ENCODE measurements at places on chromosomes 2 and 18. TPM values are rescaled to one million over a fixed set of nuclear protein-coding genes. Genes with fewer than 3 reads are reported as not detected.

- no peak overlapping the region for H3K4me3 ChIP-seq
- H3K27ac ChIP-seq = no peak overlapping the region
- peaks cover 22% of the 10 kb centered on the region for H3K27me3 ChIP-seq
- no peak for DNase-seq
These were observed 185.0 kb upstream of the SMIM21 start for GRCh38 chr18:75612456-75612855.

GRCh38 chr2:230537531-230537976, 121.6 kb downstream of the SP100 start:
- DNase-seq = no peak
- H3K4me3 ChIP-seq = no peak overlapping the region

GRCh38 chr2:105179469-105180372, 61.8 kb upstream of the GPR45 start:
- H3K4me3 ChIP-seq = no peak overlapping the region
- no peak for DNase-seq
- no peaks in the 10 kb centered on the region for H3K36me3 ChIP-seq
- H3K4me1 ChIP-seq = no peaks in the 10 kb centered on the region

DNA sequence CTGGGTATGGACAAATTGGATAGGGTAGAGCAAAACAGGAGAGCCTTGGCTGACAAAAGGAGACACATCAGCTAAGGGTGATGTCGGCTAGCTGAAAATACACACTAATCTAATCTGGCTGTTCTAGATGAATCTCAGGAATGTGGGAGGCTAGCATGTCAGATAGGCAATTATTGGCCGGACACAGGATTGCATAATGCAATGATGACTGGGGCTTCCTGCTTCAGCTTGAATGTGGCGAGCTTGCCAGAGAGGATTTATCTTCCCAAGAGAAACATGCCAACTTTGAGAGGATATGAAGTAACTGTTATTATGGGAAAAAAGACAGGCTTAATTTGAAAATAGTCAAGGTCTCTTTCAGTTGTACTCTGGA, 102.4 kb downstream of the TRIB2 start:
- no peak for DNase-seq
- H3K4me3 ChIP-seq = peak overlapping the region; percentile 10
- H3K4me1 ChIP-seq = peaks cover 39% of the 10 kb centered on the region
- H3K27me3 ChIP-seq = no peaks in the 10 kb centered on the region
- H3K36me3 ChIP-seq = no peaks in the 10 kb centered on the region
- peak overlapping the region; percentile 1 for H3K27ac ChIP-seq

GRCh38 chr18:37578886-37579513, 13.4 kb upstream of the CELF4 start:
- no peak overlapping the region for H3K4me3 ChIP-seq
- peaks cover 10% of the 10 kb centered on the region for H3K27me3 ChIP-seq
- H3K4me1 ChIP-seq = no peaks in the 10 kb centered on the region
- no peak overlapping the region for H3K27ac ChIP-seq
- H3K36me3 ChIP-seq = no peaks in the 10 kb centered on the region

DNA sequence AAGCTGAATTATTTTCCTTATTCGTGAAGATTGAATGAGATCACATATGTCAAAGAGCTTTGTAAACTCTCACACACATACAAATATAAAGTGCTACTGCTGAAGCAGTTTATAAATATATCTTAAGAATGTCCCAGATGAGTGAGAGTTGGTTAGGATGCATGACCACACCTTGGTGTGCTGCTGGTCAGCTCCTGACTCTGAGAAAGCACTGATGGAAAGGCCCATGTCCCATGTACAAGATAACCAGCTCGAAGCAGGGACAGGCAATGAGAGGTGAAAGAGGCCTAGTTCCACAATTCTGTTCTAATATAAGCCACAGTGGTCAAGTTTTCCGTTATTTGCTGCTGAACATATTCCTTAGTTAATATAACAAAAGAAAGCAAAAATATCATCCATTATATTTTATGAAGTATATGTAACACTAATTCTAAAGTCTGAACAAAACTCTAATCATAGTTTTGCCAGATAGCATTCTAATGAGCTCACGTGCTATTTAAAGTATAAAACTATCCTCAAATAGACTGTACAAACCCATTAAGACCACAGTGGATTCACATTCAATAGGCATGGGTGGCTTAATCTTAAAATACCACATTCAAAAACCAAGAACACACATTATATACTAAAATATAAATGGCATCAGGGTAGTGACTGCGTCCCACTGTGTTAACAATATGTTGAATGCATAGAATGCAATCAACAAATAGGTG, 49.1 kb downstream of the CHMP3 start:
- peaks cover 5% of the 10 kb centered on the region for H3K4me1 ChIP-seq
- DNase-seq = no peak
- no peak overlapping the region for H3K4me3 ChIP-seq
- H3K36me3 ChIP-seq = peaks cover 6% of the 10 kb centered on the region

GRCh38 chr2:201699416-201699815, 972 bp upstream of the MPP4 start:
- H3K4me1 ChIP-seq = peaks cover 9% of the 10 kb centered on the region
- no peak for DNase-seq
- no peaks in the 10 kb centered on the region for H3K27me3 ChIP-seq
- H3K4me3 ChIP-seq = no peak overlapping the region
- H3K27ac ChIP-seq = no peak overlapping the region
- H3K36me3 ChIP-seq = peaks cover 3% of the 10 kb centered on the region

DNA sequence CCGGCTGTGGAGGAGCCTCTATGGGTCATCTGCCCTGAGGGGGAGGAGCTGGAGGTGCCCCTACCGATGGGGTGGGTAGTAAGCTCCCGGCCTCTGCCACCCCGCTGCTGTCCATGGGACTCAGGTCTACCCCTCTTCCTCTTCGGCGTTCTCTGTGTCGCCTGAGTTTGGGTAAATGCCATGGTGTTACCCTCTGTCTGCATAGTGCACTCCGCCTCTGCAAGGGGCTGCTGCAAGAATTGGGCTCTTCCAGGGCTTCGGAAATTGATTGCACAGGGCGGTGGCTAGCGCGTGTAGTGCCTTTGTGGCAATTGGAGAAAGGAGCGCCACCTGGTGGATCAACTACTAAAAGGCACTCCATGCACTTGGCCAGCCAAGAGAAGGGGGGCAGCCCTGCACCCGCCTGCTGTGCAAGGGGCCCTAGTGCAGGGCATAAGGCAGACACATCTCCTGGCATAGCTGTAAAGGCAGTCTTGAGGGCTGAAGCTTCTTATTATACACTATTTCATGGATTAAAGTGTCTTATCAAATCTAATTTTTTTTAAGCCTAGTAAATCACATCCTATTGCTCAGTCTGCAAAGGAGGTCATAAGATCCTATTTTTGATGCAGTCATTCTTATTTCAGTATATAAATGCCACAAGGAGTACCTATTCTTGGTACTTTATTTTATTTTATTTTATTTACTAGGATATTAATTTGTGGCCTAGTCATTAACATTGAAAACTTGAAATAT, 308.9 kb downstream of the PDE11A start:
- peaks cover 43% of the 10 kb centered on the region for H3K27me3 ChIP-seq
- peak; percentile 56 for DNase-seq
- peak overlapping the region; percentile 43 for H3K4me3 ChIP-seq
- peaks cover 6% of the 10 kb centered on the region for H3K36me3 ChIP-seq

DNA sequence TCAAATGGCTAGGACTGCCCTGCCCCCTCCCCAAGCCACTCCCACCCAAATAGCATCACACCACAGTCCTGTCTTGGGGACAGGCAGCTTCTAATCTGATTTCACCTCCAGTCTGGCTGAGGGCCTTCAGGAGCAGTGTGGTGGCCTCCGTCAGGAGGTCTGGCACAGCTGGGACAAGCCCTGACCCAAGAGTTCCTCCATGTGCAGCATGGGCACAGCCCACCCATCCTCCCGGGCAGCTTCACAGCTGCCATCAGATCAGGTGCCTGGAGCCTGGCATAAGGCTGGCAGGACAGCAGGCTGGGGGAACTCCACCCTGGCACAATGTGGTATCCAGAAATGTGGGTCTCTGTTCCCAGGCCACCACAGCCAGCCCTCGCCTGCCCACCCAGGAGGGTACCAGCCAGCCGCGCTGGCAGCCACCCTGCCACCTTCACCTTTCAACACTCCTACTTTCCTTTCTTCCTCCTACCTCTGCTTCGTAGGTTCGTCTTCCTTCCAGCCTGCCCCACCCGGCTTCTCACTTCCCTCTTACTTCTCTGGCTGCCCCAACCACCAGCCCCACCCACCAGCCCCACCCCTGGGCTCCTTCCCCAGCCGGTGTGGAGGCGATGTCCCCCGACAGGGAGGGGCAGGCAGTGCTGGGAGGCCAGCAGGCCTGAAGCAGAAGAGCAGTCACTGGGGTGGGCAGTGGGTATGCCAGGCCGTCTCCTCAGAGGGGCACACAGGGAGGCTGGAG, at the start of gene CAPG:
Gene CAPG, minus strand, starts transcription at position 522 of the 739 bp plus-strand sequence. CDS start 8,221 bp downstream, outside the sequence.
- H3K4me1 ChIP-seq = peaks cover 43% of the 10 kb centered on the region
- DNase-seq = no peak
- H3K4me3 ChIP-seq = peak within 1 kb of the TSS; percentile 94
- peaks cover 2% of the 10 kb centered on the region for H3K36me3 ChIP-seq
- H3K27ac ChIP-seq = peak within 1 kb of the TSS; percentile 91
- H3K27me3 ChIP-seq = no peaks in the 10 kb centered on the region

- H3K4me3 ChIP-seq = no peak overlapping the region
- no peak for DNase-seq
- peak overlapping the region; percentile 9 for H3K27ac ChIP-seq
- H3K4me1 ChIP-seq = peaks cover 9% of the 10 kb centered on the region
- H3K27me3 ChIP-seq = no peaks in the 10 kb centered on the region
These were observed 78.0 kb downstream of the NDUFA10 start for GRCh38 chr2:239946864-239947728.

GRCh38 chr2:237674731-237675276, 47.4 kb downstream of the LRRFIP1 start:
- H3K27ac ChIP-seq = peak overlapping the region; percentile 100
- H3K4me3 ChIP-seq = peak overlapping the region; percentile 97
- peaks cover 42% of the 10 kb centered on the region for H3K4me1 ChIP-seq
- peak; percentile 84 for DNase-seq

The RFTN2 gene
- not detected for total RNA-seq

The PLCD4 gene
- total RNA-seq = 0.85 TPM

The NCKAP5 gene
- not detected for total RNA-seq

The CD28 gene
- 174 TPM for total RNA-seq

The ANKRD30BL gene
- not detected for total RNA-seq

The ARHGAP15 gene
- 277 TPM for total RNA-seq

The NEUROD1 gene
- not detected for total RNA-seq

The SLC38A11 gene
- not detected for total RNA-seq

The TTR gene
- total RNA-seq = not detected

The STEAP3 gene
- total RNA-seq = 0.13 TPM

The MC2R gene
- not detected for total RNA-seq

The IL36RN gene
- not detected for total RNA-seq

Data from T-helper 17 cell (primary cell).